ENCODE measurements at places on chromosomes 5 and 9.

DNA sequence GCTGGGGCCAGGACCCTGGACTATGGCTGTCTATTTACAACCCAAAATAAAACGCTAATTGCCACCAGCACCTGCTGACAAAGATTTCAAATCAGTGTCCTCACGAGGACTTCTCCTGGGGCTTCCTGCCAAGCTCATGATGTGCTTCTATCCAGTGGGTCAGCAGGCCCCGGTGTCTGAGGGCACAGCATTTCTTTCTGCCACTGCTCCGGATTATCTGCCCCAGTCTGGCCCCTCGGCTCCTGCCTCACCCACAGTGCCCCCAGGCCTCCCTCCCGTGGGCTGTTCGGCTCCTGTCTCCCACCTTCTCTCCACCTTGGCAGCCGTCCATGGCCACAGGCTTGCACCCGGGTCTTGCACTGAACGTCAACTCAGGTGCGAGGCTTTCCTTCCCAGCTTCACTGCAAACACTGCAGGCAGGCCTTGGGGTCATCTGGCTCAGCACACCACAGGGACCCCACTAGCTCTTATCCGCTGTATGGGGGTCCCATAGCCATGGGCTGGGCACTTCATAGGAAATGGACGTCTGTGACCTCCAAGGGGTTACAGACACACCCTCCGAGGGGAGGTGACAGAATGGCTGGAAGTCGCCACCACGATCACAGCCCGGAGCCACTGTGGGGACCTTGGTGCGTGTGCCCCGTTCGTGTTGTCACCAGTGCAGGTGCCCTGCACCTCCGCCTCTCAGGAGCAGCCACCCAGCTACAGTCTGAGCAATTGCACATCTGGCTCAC lies 43.8 kb upstream of the FCN1 start:
- no peak for DNase-seq

GRCh38 chr5:116303810-116304209 lies 219.0 kb downstream of the COMMD10 start:
- DNase-seq: no peak

- no peak for DNase-seq
Measured at GRCh38 chr5:157657516-157657915, 5.3 kb upstream of the SOX30 start.

DNA sequence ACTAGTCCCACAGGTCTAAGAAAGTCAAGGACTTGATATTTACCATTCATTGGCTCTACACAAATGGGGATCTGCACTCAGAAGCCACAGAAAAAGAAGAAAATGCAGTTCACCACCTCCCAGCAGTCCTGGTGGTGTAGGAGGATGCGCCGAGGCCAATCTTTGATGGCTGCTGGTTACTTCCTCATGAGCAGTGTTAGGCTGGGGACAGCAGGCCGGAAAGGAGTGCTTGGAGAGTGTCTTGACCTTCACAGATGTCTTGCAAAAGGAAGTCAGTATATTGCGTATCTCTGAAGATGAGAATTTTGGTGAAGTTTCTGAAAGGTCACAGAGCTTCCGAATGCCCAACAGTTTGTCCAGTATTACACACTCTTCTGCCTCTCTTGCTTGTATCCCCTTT lies 597.0 kb downstream of the EBF1 start:
- no peak for DNase-seq

DNA sequence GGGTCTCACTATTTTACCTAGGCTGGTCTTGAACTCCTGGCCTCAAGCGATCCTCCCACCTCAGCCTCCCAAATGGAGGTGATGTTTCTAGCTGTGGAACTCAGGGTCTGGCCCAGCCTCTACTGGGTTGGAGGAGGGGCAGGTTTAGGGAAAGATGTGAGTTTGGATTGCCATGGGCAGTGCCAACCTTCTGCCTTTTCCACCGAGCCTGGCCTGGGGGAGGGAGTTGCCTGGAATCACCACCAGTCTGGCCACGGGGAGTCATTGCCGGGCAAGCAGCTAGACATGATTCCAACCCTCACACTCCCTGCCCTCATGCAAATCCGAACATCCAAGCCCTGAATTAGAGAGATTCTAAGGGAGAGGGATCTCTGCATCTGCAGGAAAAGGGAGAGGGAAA lies 21.0 kb upstream of the VDAC1 start:
- no peak for DNase-seq

DNA sequence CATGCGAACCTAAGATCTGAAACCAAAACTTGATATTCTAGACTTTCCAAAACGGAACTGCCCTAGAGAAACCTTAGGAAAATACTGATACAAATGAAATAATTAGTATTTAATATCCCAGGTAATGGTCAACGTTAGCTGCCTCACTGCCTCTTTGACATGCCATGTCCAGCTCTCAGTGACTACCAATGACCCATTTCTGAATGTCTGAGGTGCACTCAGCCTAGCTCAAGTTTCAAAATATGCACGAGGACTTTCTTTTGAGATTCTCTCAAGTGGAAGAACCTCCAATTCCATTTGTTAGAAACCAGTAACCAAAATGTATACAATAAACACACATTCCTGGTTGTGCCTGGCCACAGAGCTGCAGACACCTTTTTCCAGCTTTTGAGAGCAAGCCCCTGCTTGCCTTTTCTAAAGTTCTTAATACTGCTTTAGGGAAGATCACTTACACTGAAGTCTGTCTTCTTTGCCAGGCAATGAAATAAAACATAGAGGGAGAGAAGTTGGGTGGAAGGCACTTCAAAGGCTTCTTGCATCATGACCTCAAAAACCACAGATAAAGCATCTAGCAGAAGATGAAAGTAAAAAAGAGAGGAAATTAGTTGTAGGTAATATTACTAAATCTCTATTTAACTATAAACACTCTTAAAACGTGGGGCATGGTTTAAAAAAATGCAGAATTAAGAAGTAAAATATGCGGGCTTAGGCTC lies 87.9 kb downstream of the MRPS27 start:
- DNase-seq: no peak
